ENCODE measurements at places on chromosomes 1 and 21. TPM values are rescaled to one million over a fixed set of nuclear protein-coding genes. Genes with fewer than 3 reads are reported as not detected.

DNA sequence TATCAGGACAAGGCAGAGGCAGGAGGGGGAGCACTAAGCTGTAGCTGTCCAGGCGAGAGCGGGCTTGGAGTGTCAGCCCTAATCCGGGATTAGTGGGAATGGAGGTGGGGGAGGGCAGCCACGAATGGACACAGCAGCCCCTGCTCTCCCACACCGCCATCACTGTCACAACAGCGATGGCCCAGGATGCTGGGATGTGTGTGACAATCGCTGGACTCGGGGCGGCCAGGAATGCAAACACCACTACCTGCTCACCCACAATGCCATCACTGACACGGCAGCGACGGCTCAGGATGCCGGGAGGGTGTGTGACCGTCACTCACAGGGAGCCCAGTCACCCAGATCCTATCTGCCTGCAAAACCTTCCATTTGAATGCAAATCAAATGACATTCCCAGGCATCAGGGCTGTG lies 2.9 kb downstream of the C2CD2 start:
- DNase-seq = no peak

DNA sequence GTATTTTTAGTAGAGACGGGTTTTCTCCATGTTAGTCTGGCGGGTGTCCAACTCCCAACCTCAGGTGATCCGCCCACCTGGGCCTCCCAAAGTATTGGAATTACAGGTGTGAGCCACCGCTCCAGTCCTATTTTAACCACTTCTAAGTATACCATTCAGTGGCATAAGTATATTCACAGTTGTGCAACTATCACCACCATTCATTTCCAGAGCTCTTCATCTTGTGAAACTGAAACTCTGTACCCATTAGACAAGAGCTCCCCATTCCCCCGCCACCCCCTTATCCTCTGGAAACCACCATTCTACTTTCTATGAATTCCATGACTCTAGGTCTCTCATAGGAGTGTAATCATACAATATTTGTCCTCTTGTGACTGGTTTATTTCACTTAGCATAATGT lies 40.2 kb upstream of the CAMTA1 start:
- no peak for DNase-seq

- no peak for DNase-seq
Observed at GRCh38 chr1:94385308-94385929, 32.8 kb upstream of the ABCD3 start.

Gene FAM78B
- 1.2 TPM for total RNA-seq

DNA sequence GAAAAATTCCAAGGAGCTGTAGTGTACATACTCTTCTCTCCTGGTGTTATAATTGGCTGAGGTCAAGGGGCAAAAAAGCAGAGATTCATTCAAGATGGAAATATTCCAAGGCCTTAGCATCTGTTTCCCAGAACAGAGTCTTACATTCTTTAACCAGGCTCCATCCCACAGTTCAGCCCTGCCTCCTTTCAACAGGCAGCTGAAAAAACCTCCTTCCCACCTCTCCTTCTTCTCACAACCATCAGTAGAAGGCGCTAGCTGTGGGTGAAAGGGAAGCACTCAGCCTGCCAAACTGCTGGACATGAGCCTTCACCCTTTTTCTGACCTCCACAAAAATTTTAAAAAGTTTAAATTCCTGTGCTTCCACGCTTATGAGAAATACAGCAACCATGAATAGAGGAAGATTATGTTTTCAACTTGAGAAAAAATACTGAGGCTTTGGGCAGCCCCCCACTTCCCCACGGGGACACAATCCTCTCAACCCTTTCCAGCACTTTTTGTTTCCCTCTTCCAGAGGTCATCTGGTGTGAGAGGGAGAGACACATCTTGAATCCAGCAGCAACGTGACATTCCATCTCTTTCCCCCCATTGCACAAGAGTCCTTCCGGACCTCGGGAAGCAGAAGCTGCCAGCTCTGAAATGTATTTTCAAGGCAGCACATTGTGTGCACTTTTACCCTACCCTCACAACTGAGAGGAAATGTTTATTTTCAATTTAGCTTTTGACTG lies 43.2 kb upstream of the FMO2 start:
- no peak for DNase-seq

GRCh38 chr1:183699616-183700160 lies 46.6 kb upstream of the APOBEC4 start:
- no peak for DNase-seq

GRCh38 chr1:37974567-37974966 lies 15.3 kb downstream of the SF3A3 start:
- no peak for DNase-seq

Gene CAPN9
- 21.8 TPM for total RNA-seq

Gene SERINC2
- 40.6 TPM for total RNA-seq

DNA sequence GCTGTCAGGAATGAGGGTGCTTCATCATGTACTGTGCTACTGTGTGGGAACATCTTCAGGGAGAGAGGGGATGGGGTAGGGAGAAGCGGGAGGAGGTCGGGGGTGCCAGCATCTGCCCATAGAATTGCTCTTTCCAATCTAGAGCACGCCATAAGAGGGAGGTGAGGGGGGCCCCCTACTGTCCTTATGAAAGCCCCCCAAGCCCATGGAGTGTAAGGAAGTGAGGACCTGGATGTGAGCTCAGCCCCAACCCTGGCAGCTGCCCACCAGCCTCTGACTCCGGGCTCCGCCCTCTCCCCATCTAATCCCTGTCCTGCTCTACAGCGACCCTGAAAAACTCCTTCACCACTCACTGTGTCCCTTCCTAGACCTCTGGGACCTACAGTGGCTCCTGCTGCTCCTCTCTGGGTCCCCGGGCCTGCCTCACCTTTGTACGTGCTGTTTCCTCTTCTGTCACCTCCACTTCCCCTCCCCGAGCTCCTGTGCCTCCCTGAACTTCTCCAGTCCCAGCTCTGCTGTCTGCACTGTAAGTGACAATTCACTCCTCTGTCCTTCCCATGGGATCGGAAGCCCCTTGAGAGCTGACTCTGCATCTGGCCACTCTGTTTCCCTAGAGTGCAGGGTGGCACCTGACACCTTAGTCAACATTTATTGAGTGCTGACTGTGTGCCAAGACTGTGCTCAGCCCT lies 269.4 kb downstream of the PTPRU start:
- no peak for DNase-seq

Gene URB1
- 14.3 TPM for total RNA-seq

Gene GJA9
- not detected for total RNA-seq

DNA sequence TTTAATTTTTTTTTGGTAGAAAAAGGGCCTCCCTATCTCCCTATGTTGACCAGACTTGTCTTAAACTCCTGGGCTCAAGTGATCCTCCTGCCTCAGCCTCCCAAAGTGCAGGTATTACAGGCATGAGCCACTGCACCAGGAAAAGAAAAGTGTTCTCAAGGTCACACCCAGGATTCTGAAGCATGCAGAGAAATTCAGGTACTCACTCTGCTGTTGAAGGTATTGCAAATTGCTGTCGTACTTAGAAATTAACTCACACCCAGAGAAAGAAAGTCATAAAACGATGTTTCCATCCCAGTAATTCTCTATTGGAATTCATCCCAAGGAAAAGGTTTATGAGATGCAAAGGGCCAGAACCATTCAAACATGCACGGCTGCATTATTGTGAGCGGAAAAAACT lies 73.7 kb downstream of the DHRS3 start:
- no peak for DNase-seq

DNA sequence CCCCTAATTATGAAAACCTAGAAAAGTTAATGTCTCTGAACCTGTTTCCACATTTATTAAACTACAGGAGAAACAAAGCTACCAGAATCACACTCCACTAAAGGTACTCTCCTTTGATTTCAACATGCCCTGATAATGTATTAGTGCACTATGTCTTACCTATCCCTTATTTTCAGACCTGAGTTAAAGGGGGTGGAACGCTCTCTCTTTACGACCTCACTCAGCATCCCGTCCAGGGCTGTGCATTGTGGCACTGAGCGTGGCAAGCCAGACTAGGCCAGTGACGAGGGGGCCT lies 678 bp downstream of the LSM10 start:
- no peak for DNase-seq

- no peak for DNase-seq
Observed at GRCh38 chr1:78029793-78030192, 16.0 kb upstream of the GIPC2 start.

Gene PGLYRP3
- not detected for total RNA-seq

- DNase-seq = no peak
Observed at GRCh38 chr1:172394141-172394751, 26.2 kb upstream of the C1orf105 start.

DNA sequence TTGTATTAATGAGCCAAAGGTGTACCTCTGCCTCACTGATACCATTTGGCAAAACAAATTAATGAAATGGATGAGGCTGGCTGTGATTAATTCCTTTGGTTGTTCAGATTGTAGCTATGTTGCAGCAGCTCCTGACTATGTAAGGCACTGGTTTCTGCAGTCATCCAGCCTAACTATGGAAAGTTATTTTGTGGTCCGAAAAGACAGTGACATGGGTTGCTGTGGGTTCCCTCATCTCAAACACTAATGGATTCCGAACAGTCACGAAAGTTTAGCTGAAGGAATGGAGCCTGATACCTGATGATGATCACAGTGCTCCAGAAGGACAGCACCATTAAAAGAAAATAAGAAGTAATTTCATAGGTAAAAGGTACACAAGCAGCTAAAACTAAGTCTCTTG lies 42.6 kb downstream of the WASF2 start:
- no peak for DNase-seq

- DNase-seq = no peak
Observed at GRCh38 chr1:26740952-26741351, 45.1 kb downstream of the ARID1A start.

GRCh38 chr1:180524915-180525714 lies 22.7 kb upstream of the ACBD6 start:
- DNase-seq = no peak

GRCh38 chr1:203308328-203308922 lies 3.1 kb downstream of the BTG2 start:
- no peak for DNase-seq

DNA sequence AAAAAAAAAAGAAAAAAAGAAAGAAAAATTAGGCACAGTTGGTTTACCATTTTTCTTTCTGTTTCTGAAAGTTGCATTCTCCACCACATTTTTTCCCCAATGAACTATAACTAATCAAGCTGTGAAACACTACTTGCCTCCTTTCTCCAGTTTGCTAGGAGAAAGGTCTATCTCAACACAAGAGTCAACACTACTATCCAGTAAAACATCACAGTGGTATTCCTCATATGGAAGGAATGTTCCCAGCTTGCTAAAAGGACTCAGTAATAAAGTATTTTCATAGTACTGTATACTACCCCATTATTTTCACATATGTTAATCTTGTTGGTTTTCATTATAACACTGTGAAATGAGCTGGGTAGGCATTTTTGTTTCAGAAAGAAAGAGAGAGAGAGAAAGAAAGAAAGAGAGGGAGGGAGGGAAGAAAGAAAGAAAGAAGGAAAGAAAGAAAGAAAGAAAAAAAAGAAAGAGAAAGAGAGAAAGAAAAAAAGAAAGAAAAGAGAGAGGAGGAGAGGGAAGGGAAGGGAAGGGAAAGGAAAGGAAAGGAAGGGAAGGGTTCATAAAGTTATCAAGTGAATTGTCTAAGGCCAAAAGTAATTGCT lies 7.9 kb downstream of the PTGER3 start:
- DNase-seq = no peak

DNA sequence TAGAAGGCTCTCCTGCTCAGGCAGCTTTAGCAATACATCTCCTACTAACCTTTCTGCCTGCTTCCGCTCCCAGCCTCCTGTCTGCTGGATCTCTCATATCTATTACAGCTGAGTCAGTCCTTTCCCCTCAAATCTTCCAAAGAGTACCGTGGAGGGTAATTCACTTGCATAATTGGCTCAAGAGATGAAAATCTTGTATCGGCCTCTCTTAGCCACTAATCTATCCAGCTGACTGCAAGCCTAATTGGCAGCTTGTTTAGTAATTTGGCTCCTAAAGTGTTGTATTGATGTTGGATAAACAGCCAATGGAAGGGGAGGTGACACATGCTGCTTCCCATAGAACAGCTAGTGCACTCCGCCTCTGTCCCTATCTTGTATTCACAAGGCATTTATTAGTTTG lies 195.7 kb downstream of the GPATCH2 start:
- DNase-seq = no peak

- no peak for DNase-seq
Observed at GRCh38 chr1:182384387-182384960, 7.1 kb downstream of the GLUL start.

Gene OR6K3
- total RNA-seq = 2.3 TPM

- no peak for DNase-seq
Observed at GRCh38 chr1:26132128-26132833, 20.7 kb downstream of the PDIK1L start.

- DNase-seq = no peak
Observed at GRCh38 chr1:46673749-46674182, 2.1 kb downstream of the TEX38 start.

DNA sequence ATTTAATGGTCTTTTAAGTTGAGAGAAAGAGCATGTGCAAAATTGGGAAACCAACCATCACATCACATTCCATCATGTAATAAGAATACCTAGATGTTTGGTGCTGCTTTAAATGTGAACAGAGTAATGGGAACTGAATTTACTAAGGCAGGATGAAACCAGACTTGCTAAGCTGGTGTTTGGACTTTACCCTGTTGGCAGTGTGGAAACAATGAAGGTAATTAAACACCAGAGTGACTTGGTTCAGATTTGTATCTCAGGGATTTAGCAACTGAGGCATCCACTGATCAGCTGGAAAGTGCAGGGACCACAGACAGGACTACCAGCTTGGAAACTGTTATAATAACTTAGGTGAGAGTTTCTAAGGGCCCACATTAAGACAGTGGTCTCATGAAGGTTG lies 263.4 kb downstream of the OLFM3 start:
- DNase-seq = no peak

GRCh38 chr1:30879940-30880677 lies 28.4 kb downstream of the SDC3 start:
- DNase-seq = no peak

- no peak for DNase-seq
Observed at GRCh38 chr1:113388621-113389358, 1.5 kb upstream of the MAGI3 start.

Gene MATN1
- total RNA-seq = not detected

- DNase-seq = no peak
Observed at GRCh38 chr1:77143529-77144121, 75.6 kb downstream of the PIGK start.

All from upper lobe of right lung (tissue), 1 donor.